ENCODE measurements at places on chromosomes 11 and 22.

- no peak for DNase-seq
These were observed 25.2 kb upstream of the CARD16 start for GRCh38 chr11:105070306-105070705.

- no peak for DNase-seq
These were observed 180.5 kb downstream of the ARHGAP42 start for GRCh38 chr11:100867606-100868005.

DNA sequence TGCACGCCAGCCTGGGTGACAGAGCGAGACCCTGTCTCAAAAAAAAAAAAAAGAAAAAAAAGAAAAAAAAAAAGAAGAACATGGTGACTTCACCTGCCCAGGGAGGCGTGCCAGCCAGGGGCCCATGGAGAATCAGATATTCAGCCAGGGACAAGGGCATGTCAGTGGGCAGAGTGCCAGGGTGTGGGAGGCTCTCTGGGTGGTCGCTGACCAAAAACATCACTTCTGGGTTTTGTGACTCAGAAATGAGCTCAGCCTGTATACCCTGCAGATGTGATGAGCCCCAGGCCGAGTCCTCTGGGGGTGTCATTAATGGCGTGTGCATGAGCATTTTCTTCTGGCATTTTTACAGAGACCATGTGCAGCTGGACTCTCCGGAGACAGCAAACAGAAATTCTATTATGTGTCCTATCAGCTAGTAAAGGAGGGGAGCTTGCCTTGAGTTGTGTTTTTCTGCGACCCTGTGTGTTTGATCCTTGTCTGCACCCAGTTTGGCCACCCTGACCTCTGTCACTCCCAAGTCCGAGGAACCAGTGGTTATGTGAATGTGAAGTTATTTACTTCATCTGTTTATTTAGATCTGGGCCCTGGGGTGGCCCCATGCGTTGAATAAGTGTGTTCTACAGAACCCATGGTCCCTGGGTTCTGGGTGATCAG is 53.6 kb downstream of the BCR start:
- DNase-seq, result no peak

- DNase-seq, result no peak
These were observed 373.7 kb downstream of the NXPE2 start for GRCh38 chr11:115051938-115052590.

GRCh38 chr22:47616396-47617020 is 854.1 kb downstream of the TBC1D22A start:
- DNase-seq, result no peak

DNA sequence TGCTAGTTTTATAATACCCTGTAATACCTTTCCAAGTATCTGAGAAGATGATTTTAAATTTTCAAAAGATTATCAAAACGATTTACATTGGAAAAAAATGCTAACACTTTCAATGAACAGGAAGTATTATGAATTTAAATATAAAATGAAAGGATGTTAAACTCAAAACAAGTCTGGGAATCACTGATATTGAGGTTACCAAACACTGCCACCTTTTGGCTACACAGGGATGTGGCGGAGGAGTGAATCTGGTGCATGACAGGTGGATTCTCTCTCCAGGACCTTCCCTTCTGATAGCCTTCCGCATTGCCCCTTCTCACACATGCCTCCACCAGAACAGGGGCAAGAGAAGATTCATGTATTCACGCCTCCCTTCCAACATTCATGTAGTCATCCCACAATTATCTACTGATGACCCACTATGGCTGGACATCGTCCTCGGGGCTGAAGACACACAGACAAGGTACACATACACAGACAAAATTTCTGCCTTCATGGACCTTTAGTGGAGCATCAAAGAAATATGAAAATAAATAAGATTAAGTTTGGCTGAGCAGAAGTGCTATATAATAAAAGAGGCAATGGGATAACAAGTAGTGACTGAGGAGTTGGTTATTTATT is 34.7 kb downstream of the ATG16L2 start:
- DNase-seq, result peak; percentile 71

- no peak for DNase-seq
These were observed 79.5 kb upstream of the TTC12 start for GRCh38 chr11:113234888-113235287.

- no peak for DNase-seq
These were observed 143.6 kb downstream of the TEAD1 start for GRCh38 chr11:12817681-12818332.

- no peak for DNase-seq
These were observed 1.3 kb downstream of the SERPING1 start for GRCh38 chr11:57598831-57599155.

DNA sequence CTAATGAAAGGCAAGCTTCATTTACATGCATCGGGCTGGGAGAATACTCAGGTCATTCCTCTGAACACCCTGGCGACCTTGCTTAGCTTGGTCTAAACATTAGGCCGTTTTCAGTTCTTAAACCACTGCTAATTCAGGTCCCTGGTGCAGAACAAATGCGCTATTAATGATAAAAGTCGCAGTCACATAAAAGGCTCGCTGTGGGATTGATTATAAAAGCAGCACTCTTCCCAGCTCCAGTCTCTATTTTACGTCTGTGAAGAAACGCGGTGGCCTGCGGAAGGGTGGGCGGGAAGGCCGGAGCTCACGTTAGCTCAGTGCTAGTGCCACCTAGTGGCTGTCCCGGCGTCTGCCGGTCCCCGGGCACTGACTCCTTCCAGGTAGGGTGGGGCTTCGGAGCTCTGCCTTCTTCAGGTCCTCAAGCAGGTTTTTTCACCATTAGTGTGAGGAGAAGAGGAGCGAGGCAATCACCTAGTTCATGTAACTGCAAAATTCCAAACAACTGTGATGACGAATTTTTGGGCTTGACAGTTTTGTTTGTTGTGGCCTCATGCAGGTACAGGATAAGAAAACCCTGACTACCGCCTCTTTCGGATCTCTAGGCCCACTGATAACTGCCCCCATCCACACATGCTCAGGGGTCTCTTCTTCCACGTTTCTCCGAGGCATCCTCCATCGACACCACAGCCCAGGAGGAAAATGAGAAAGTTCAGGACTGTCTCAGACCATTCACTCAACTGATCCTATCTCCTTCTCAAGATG is 66.5 kb upstream of the CLMP start:
- DNase-seq, result peak; percentile 76

DNA sequence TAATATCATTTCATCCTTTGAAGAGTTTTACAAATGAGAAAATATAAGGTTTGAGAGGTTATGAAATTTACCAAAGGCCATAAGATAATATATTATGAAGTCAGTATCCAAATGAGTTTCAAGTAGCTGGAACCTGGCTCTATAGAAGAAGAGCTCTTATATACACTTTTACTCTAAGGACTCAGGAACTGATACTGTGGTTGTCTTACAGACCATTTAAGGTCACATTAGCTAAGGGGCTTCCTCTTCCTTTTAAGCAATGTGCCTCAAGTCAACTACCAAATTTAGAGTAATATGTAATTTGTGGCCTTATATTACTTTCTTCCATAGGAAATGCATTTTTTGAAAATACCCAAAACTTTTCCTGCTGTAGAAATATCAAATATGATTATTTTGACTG is 369.3 kb downstream of the DLG2 start:
- no peak for DNase-seq

GRCh38 chr11:29562183-29562582 is 454.6 kb downstream of the KCNA4 start:
- no peak for DNase-seq

- no peak for DNase-seq
These were observed at the start of gene JAML for GRCh38 chr11:118224511-118225188. Gene JAML, minus strand, starts transcription at chr11:118225011. Its CDS starts 10,145 bp downstream, at chr11:118214866.

- no peak for DNase-seq
These were observed 71.9 kb upstream of the HORMAD2 start for GRCh38 chr22:30008401-30008800.

GRCh38 chr11:80846442-80846841 is 1405.6 kb upstream of the TENM4 start:
- DNase-seq, result no peak

- no peak for DNase-seq
These were observed 995 bp downstream of the TMEM134 start for GRCh38 chr11:67468056-67468455.

- peak; percentile 57 for DNase-seq
These were observed 10.4 kb upstream of the HIKESHI start for GRCh38 chr11:86291466-86292262.

DNA sequence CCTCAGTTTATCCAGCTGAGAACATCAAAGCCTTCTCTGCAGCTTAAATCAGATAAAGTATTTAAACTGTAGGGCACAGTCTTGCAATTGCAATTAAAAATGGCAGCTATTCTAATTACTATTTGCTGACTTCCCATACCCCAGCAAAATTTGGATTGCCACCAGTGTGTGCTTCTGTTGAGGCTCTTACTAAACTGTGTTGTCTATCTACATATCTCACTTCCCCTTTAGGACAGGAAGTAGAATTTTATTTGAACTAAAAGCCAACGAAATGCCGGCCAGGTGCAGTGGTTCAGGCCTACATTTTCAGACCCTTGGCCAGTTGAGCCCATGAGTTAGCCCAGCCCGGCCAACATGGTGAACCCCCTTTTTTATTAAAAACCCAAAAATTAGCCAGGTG is 7.1 kb downstream of the SAA4 start:
- DNase-seq, result no peak

DNA sequence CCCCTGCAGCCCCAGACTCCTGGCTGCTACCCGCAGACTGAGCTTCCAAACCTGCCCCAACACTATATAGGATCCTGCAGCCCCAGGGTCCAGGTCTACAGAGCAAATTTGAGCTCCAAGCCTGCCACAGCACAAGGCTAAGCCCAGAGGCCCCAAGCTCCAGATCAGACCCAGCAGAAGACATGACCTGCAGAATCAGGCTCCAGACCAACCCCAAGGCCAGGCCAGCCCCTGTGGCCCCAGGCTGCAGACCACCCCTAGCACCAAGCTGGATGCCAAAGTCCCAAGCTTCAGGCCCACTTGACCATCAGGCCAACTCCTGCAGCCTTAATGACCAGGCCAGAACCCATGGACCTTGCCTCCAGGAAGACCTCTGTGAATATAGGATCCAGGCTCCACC is 145.3 kb downstream of the DLG2 start:
- no peak for DNase-seq

GRCh38 chr11:121466063-121466794 is 13.5 kb upstream of the SORL1-AS1 start:
- DNase-seq, result peak; percentile 40

- DNase-seq, result no peak
These were observed 639.3 kb upstream of the KIRREL3 start for GRCh38 chr11:127639916-127640315.

- DNase-seq, result no peak
These were observed 622.8 kb downstream of the NTM start for GRCh38 chr11:131993246-131993645.

GRCh38 chr22:25448435-25449051 is 115.9 kb upstream of the GRK3 start:
- DNase-seq, result peak; percentile 42

GRCh38 chr11:78773077-78773476 is 198.4 kb upstream of the NARS2 start:
- no peak for DNase-seq

DNA sequence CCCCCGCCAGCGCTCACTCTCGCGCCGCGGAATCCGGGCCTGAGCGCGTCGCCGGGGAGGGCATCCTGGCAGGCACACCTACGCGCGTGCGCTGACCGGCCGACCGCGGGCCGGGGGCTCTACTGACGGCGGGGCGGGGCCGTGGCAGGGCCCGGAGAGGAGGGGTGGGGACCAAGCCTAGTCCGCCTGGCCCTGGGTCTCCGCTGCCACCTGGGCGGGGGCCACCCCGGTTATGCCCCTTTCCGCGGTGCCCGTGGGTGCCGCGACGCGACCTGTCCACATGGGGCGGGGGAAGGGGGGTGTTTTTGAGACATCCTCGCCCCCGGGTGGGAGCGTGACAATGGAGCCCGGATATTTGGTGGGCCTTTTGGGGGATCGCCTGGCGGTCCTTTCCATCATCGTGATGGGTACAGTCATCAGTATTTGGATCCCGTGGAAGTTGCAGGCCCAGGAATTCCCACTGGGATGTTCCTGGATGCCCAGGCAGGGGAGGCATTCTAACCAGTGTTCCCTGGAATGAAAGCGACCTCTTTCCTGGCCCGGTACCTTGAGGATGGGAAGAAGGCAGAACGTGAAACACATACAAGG is 2.2 kb downstream of the NCAM1 start:
- peak; percentile 79 for DNase-seq

DNA sequence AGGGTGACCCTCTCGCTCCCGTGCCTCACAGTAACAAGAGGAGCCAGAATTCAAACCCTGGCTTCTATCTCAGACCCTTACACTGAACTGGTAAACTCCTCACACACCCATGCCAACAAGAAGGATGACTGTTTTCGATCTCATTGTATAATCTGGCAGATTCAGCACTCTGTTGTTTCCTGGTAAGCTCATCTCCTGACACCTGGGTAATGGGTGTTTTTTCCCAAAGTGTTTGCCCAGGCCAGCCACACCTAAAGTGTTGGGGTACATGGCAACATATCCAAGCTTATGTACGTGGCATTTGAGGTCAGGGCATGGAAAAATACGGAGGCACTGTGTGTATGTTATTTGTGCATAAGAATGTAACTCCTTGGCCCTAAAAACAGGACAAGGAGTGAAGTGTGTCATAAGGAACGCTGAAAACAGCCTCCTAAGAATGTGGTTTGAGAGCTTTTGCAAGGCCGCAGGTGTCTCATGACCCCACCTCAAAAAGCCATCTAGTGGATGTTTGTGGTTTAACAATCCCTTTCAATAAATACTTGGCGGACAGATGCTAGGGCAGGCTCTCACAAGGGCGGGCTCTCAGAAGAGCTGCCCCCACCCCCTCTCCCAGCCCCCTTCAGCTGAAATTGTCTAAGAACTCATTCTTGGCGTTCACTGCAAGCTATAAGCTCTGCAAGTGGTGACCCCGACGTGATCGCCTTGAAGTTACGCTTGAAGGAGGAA is at the start of gene MS4A15:
Gene MS4A15, plus strand, starts transcription at position 561 of the 726 bp plus-strand sequence. CDS start 6,867 bp downstream, outside the sequence.
- peak; percentile 70 for DNase-seq

- DNase-seq, result peak; percentile 54
These were observed 624 bp upstream of the B4GALNT4 start for GRCh38 chr11:368414-369335.

- DNase-seq, result peak; percentile 77
These were observed 2.9 kb upstream of the SGSM1 start for GRCh38 chr22:24803064-24803542.

DNA sequence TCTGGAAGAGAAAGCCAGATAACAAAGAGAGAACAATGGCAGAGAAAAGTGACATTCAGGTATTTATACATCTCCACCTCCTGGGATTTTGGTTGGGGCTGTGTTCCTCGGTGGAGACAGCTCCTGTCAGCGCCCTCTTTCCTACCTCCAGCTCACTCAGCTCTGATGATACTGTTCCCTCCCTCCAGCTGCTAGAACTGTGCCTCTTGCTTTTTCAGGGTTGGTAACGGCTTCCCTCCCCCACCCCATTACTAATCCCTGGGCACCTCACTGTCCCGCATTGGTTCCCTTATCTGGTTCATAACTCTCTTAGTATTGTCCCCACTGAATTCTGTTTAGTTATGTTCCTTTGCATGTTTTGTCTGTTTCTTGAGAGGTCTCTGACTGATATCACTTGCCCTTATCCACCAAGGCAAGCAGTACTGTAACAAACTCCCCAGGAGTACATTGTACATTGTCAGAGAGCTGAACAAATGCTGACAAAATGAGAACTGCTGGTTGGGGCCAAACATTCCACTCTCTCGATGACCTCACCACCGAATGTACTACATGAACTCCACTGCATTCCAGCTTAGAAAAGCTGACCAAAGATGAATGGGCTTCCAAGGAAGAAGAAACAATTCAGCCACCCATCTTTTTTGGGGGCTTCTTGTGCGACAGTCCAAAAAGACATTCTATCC is 5.7 kb upstream of the FBXO3 start:
- DNase-seq, result no peak

- DNase-seq, result no peak
These were observed 17.6 kb downstream of the SLC22A12 start for GRCh38 chr11:64608636-64609035.

Measured in D341Med (cell line).